ENCODE measurements at places on chromosomes 7 and 10.

DNA sequence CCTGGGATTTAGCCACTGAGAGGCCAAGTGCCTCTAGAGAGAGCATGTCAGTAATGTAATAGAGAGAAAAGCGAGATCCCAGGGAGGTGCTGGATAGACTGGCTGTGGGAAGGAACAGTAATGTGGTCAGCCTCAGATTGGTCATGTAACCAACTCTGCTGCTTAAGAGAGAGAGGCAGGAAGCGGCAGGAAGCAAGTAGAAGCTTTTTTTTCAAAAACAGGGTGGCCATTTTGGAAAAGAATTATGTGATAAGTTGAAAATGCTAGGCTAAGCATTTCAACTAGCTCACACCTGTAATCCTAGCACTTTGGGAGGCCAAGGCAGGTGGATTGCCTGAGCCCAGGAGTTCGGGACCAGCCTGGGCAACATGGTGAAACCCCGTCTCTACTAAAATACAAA lies 3.7 kb upstream of the PCOLCE start:
- DNase-seq = no peak

DNA sequence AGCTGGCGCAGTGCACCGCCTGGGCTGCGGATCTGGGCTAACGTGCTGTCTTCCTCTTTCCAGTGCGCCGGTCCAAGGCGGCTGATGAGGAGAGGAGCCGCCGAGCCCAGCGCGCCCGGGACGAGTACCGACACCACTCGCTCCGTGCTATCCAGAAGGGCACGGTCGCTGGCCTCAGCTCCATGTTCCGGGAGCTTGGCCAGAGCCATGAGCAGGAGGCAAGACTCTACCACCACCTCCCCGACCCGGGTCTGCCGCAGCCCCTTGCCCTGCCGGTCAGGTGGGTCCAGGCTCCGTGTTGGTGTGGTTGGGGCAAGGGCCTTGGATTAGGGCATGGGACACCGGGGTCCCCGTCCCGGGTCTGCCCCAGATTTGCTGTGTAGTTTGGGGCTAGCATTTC lies 65.8 kb downstream of the SH2D4B start:
- DNase-seq = no peak

DNA sequence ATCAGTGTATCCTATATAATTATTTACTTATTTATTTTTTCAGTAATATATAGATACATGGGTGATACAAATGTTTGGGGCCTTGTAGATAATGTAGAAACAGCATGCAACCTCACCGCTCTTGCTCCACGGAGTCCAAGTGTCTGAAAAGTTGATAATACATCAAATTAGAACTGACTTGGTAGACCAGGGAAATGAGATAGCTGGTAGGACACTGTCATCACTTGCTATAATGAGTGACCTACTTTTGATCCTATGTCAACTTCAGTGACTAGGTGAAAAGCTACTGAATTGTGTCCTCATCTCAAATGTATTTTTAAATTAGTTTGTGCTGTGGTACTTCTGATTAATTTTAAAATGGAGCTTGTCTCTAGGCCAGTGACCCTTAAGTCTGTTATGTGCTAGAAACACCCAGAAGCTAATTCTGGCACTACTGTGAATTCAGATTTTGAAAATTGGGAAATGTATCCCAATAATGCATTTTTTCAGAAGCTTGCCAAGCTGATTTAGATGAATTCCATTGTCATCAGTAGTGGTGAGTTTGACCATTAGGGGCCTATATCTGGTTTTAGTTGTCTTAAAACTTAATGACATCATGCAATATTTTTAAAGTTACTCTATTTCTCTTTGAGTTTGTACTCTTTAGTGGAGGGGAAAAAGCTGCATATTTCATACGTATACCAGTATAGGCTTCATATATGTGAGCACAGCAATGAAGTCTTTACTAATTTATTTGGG lies 17.4 kb downstream of the CDK1 start:
- no peak for DNase-seq

DNA sequence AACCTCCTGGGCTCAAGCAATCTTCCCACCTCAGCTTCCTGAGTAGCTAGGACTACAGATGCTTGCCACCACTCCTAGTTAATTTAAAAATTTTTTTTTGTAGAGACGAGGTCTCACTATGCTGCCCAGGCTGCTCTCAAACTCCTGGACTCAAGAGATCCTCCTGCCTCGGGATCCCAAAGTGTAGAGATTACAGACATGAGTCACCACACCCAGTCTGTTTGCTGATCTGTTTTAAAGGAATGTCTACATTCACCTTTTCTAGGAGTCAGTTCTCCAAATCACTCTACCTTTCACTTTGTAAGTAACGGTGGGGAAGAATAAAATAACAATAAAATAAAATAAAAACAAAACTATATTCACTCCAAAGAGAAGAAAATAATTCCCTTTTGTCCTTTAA lies 86.6 kb upstream of the AGBL3 start:
- DNase-seq = peak; percentile 59

DNA sequence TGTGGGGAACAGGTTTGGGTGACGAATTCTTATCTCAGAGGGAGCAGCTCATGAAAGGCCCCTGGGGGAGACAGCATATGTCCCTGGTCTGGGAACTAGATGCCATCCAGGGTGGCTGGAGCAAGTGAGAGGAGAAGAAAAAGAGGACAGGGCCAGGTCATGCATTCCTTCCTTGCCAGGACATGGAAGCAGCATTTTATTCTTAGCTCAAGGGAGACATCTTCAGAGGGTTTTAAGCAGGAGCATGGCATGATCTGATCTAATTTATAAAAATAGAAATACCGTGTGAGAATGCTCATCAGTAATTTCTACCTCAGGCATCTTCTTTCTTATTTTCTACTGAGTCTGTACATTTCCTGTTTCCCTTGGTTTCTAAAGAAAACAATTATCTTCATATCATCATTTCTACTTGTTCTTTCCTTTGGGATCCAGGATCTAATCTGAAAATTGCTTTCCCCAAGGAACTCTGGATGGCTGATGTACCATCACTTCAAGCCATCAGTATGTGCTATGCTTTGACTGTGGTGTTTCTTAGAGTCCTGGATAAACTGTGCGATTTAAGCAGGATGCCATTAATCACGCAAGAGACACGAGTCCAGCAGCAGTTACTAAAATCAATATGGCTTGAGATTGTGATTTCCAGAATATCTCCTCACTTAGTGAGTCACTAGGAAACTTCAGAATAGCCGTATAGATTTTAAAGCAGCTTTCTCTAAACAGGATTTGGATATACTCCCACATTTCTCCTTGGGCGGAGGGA lies 386.2 kb downstream of the GALNT17 start:
- peak; percentile 30 for DNase-seq

DNA sequence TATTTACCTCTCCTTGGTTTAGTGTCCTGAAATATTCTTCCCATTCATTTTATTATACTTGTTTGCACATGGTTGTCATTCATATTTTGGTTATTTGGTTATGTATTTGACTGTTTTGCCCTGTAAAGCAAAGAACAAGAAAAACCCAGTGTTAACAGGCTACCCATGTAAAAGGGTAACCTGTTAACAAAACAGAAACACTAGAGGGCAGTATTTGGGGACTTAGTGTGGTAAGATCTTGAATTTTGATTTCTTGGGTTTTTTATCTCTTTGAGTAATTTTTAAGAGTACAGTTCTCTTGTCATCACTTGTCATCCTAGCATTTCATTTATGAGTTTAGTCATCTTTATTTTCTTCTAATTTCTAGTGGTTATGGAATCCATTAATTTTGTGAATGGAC lies 51.3 kb downstream of the POLL start:
- peak; percentile 18 for DNase-seq

DNA sequence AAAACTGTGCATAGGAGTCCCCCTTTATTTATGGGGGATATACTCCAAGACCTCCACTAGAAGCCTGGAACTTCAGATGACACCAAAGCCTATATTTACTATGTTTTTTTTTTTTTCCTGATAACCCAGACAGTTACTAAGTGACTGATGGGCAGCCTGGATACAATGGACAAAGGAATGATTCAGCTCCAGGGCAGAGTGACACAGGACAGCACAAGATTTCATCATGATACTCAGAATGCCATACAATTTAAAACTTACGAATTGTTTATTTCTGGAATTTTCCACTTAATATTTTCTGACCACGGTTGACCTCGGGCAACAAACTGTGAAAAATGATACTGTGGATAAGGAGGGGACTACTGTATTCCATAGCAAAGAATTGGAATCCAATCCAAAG lies 843.6 kb downstream of the PCDH15 start:
- no peak for DNase-seq

DNA sequence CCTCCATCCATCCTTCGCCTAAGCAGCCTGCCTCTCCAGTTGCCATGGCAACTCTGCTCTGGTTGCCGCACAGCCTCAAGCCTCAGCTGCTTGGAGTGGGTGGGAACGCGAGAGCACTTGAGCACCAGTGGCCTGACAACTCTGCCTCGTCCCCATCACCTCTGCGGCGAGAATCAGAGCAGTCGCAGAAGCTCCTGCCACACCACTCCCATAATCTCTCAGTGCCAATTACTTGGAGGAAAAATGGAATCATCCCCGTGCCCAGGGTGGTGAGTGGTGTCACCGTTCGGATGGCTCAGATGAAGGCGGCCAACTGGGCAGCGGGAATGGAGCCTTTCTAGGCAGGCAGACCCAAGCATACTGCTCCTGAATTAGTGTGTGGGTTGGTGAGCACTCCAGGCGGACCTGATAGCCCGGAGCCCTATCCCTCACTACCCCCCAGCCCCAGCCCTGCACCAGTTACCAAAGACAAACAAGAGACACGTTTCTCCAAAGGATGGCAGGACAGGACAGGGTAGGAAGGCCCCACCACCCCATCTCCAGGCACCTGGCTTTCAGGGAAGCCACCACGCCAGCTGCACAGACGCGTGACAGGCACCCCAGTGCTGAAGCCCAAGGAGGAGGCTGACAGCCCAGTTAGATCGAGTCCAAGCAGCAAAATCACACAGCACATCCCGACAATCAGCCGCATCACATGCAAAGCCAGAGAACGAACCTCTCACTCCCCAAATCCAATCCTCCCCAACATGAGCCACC lies 335.4 kb downstream of the PTPRN2 start:
- DNase-seq = no peak

DNA sequence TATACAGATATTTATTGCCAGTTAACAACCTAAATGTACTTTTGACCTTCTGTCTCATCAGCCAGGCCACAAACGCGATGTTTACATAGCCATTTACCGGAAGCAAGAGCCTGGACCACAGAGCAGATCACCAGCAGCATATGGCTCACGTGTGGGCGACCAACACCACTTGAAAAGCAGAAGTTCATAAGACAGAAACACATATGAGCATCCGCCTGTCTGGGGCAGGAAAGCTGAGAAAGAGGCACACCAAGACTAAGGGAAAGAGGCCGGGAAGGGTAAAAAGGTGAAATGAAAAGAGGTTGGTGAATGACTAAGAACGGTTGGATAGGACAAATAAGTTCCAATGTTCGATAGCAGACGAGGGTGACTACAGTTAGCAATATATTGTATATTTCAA lies 1.3 kb downstream of the ABCB1 start:
- no peak for DNase-seq

- no peak for DNase-seq
Observed at GRCh38 chr10:95793401-95794045, 37.6 kb downstream of the ENTPD1 start.

- no peak for DNase-seq
Observed at GRCh38 chr7:117912421-117912820, 39.2 kb upstream of the CTTNBP2 start.

- DNase-seq = no peak
Observed at GRCh38 chr7:87982116-87982515, 48.1 kb downstream of the ADAM22 start.

- DNase-seq = peak; percentile 75
Observed at GRCh38 chr7:77427996-77428603, 12.0 kb upstream of the GSAP start.

DNA sequence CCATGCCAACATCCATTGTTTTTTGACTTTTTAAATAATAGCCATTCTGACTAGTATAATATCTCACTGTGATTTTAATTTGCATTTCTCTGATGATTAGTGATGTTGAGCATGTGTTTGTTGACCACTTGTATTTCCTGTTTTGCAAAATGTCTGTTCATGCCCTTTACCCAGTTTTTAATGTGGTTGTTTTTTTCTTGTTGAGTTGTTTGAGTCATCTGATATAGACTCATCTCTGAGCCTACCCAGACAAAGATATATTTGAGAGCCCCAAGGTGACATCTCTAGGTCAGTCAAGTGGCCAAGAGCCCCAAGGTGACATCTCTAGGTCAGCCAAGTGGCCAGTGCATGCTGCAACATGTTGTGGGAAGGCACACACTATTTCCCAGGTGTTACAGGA lies 224.7 kb downstream of the HECW1 start:
- DNase-seq = no peak

GRCh38 chr7:128448751-128449302 lies 6.9 kb upstream of the HILPDA start:
- DNase-seq = no peak

DNA sequence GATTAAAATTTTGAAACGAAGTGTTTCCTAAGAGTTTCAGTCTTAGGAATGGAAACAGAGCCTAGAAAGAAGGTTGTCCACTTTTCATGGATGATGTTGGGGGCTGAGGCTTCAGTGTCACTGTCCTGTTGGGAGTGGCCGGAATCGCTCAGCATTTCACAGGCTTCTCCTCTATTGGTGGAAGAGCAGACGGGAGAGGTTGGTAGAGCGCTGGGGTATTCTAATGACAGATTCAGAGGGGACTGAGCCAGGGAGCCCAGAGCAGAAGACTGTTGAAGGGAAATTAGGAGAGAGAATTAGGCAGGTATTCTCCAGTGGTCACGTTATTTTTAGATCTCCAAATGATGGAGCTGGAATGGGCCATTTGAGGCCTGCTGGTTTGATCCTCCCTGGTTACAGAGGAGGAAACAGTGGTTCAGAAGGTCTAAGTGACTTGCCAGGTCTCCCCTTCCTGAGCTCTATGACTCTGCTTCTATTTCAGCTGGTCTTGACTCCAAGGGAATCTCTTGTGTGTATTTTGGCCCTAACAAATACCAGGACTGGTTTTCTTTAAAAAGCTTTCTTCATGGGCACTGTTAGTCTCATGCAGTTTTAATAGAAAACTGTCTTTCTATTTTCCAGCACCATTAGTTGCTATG lies 35.7 kb upstream of the EEPD1 start:
- no peak for DNase-seq

DNA sequence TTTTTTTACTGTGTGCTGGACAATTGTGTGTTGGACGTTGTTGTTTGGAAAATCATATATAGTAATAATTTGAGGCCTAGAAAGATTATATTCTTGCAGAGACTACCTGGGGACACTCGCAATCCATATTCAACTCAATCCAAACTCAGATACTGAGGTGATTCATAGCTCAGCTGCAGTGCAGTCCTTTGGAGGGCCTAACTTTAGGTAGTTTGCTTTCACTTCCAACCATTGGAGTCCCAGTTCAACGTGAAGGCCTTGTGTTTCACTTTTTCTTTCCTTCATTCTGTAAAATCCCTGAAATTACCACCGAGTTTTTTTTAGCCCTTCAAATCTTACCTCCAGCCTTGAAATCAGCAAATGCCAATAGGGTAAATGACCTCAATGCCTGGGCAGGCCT lies 32.3 kb downstream of the ATRNL1 start:
- no peak for DNase-seq

GRCh38 chr7:84317536-84317935 lies 122.9 kb upstream of the SEMA3A start:
- peak; percentile 14 for DNase-seq

DNA sequence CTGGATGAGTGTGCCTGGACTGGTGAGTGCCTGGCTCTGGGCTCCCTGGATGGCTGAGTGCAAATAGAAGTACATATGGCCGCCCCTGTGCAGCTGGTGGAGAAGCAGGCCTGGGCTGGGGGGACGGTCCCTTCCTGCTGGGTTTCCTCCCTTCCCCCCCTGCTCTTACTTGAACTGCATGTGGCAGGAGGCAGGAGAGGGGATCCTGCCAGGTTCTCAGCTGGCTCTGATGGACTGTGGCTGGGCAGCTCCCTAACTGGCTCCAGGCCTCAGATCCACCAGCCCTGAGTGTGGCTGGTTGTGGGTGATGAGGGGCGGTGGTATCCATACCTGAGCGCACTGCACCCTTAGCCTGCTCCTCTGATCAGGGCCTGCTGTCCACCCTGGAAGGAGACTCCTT lies 26.9 kb downstream of the ADCY1 start:
- no peak for DNase-seq

All from fibroblast of skin of back (primary cell).